ENCODE measurements at places on chromosomes 13 and 19.
A peak's percentile ranks its signal among the peaks of the same experiment; 100 is the strongest.

DNA sequence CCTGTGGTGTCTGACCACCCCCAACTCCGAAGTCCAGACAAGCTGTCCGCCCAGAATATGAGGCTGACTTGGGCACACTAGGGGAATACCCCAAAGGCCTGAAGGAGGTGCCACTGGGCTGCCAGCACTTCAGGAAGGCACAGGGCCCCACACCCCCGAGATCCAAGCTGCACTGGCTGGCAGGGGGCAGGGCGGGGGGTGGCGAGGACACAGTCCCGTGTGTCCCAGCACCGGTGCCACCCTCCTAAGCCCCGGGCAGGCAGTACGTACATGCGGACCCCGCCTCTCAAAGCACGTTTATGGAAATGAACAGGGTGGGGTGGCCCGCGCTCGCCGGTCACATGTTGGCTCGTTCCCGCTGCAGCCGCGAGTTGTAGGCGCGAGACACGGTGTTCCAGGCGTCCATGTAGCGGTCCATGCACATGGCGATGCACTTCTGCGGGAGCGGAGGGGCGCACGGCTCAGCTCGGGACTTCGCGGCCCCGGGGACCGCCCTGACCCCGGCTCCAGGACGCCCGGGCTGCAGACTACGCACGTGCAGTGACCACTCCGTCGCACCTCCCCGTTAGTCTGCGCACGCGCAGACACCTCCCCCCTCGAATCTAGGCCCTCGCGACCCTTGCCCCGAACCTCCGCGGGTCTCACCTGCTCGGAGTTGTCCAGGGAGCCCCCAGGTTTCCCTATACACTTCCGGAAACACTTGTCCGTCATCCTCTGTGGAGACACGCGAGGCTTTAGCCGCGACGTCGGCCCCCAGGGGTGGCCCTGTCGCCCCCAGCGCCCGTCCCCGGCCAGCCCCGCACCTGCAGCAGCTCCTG, 566 bp downstream of the TIMM13 start:
- DNase-seq, result no peak

GRCh38 chr13:98835156-98835555, 82.7 kb upstream of the SLC15A1 start:
- DNase-seq, result no peak

- DNase-seq, result no peak
These were observed 4.1 kb downstream of the MICOS13 start for GRCh38 chr19:5676105-5676771.

DNA sequence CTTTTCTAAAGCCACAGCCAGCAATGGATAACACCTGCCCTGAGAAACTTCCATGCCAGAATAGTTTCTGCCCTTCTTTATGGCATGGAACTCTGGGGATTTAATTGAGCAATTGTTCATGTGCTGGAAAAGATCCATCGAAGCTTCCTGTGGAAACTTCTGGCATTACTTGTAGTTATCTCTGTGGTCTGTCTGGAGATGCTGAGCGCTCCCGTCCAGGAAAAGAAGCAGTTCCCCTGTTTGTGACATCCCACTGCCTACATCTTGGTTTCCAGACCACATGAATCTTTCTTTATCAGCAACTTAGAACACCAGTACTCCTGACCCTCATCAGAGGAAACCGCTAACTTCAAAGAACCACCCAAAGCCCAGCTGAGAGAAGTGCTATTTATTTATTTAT, 24.6 kb downstream of the FLT1 start:
- no peak for DNase-seq

GRCh38 chr19:43983912-43984686, at the start of gene ZNF155:
Gene ZNF155 (plus strand): TSS chr19:43984188. CDS start chr19:43988544, 4,356 bp downstream.
- peak; percentile 95 for DNase-seq

Measured in tibial artery (tissue), 4 donors.